H1 (cell line): ENCODE measurements at places on chromosomes 2 and 18.

DNA sequence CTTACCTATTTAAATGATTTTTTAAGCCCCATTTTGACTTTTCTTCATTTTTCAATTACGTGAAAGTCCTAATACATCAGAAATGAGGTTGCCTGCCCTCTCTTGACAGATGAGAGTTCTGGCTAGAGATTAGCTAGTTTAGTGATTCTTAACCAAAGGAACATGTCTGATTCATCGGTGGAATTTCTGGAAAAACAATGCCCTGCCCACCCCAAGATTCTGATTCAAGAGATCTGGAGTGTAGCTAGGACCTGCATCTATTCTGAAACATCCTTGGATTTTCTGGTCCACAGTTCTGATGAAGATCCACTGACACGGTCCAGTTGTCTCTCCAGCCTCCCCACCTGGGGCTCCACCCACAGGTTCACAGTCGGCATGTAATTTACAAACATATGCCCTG, 111.2 kb downstream of the KLF7 start:
- no peak for DNase-seq

DNA sequence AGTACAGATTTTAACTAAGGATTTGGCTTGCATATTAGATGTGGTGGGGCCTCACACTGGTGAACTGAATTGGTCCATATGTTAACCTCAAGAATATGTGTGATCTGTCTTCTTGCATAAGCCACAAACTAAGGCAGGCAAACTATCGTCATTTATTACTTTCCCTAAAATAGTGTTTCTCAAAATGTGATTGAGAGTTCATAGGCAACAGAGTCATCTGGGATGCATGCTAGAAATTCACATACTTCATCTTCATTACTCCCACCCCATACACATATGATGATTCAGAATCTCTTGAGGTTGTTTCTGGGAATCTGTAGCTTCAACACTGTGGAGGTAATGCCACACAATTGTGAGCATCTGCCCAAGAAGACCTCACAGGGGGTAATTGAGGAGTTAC, 822.8 kb upstream of the CDH2 start:
- DNase-seq, result no peak

GRCh38 chr2:1647417-1648240, 96.7 kb downstream of the PXDN start:
- no peak for DNase-seq

GRCh38 chr2:74027496-74027895, 42.8 kb downstream of the TET3 start:
- no peak for DNase-seq

GRCh38 chr2:192004188-192004963, 157.5 kb upstream of the CAVIN2 start:
- no peak for DNase-seq

DNA sequence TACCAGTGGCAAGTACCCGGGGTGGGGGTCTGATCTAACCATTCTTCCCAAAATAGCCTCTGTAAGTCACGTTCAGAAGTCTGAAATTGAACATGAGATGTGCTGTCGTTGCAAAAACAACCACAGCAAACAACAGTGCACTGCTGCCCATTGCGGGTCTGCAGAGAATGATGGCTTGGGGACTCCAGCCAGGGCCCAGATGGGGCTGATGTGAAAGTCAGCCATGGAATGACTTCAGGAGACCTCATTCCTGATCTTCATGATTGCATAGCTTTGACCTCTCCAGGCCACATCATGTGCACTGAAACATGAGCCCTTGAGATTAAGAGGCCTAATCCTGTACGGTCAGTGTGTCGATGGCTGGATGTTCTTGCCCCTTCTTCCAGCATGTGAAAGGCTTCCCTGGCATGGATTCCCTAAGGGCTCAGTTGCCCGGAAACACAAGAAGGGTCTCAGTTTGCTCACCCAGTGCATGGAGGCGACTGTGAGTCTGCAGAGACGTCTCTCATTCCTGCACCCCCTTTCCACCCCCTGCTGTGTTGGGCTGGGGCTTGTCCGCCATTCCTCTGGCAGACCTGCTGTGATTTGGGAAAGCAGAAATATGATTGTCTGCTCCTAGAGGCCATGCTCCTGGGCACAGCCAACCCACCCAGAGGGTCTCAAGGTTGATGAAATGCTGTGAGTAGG, 191.6 kb downstream of the SEPTIN10 start:
- DNase-seq, result no peak

GRCh38 chr2:183383854-183384253, 259.6 kb downstream of the NUP35 start:
- DNase-seq, result no peak

- no peak for DNase-seq
Observed at GRCh38 chr2:72985891-72986683, 68.8 kb downstream of the EMX1 start.

GRCh38 chr18:30486856-30487255, 555.7 kb downstream of the DSC3 start:
- no peak for DNase-seq

- no peak for DNase-seq
Observed at GRCh38 chr2:69608109-69608508, 35.4 kb downstream of the AAK1 start.

- DNase-seq, result no peak
Observed at GRCh38 chr2:201654616-201655384, 11.5 kb upstream of the TMEM237 start.

GRCh38 chr18:46253498-46253897, 149.3 kb downstream of the HAUS1 start:
- DNase-seq, result no peak

DNA sequence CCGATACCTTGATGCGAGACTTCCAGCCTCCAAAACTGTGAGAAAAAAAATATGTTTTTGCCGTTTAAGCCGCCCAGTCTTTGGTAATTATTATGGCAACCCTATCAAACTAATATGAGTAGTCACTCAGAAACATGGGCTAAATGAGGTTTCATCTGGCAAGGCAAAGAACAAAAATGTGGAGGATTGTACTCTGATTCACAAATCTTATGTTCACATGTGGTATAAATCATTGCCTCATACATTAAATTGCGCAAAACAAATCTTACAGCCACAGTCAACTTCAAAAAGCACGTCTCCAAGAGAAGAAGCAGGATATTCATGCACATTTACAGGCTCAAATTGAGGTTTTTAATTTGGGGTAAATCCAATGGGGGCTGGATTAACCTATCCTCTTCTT, 1435.4 kb upstream of the LRRTM1 start:
- DNase-seq, result no peak

DNA sequence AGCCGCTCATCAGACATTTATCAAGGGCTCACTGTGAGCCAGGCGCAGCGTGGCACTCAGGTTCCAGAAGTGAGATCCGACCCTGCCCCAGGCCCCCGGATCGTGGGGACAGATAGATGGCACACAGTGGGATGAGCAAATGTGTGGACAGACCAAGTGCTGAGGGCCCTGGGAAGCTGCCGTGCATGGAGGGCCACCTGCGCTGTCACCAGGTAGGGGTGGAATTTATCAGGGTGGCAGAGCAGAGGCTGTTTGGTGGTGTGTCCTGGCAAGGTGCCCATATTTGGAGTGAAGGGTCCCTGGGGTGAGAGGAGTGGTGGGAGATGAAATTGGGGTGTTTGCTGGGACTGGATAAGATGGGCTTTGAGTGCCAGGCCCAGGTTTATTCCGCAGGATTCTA, 92.8 kb upstream of the HS6ST1 start:
- peak; percentile 27 for DNase-seq

- no peak for DNase-seq
Observed at GRCh38 chr2:232539298-232540231, at the start of gene CHRNG. Gene CHRNG (plus strand): TSS chr2:232539692. CDS start chr2:232539748, 56 bp downstream.

GRCh38 chr2:200456567-200456966, 53.3 kb downstream of the KCTD18 start:
- DNase-seq, result no peak

- DNase-seq, result no peak
Observed at GRCh38 chr2:71281950-71282349, 49.6 kb upstream of the ZNF638 start.

DNA sequence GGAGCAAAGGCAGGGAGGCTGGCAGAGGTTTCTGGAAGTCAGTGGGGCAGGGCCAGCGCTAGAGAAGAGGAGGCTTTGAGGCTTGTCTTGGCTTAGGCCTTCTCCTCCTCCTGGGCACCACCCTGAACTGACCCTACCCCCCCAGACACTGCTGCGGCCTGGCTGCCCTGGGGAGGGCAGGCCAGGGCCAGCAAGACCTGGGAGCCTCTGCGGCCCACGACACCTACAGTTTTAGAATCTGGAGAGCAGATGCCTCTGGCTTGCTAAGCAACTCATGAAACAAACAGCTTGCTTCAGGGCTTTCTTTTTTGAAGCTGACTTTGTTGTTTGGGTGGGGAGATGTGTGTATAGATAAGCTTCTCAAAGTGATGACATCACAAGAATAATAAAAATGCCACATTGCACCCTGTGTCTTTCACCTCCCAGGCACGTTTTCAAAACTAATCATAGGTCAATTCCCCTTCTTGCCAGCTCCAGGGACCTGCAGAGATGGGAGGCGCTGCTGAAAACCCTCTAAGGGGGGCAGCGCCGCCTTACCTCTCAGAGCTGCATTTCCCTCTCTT, 46.2 kb upstream of the SMAD7 start:
- no peak for DNase-seq

- DNase-seq, result no peak
Observed at GRCh38 chr2:219082332-219082958, 21.7 kb upstream of the IHH start.

GRCh38 chr18:22417496-22418188, at the start of gene CTAGE1:
Gene CTAGE1 (minus strand): TSS chr18:22417915. CDS start chr18:22417811, 104 bp downstream.
- DNase-seq, result peak; percentile 23

GRCh38 chr18:32930695-32931301, 158.0 kb upstream of the KLHL14 start:
- DNase-seq, result no peak

DNA sequence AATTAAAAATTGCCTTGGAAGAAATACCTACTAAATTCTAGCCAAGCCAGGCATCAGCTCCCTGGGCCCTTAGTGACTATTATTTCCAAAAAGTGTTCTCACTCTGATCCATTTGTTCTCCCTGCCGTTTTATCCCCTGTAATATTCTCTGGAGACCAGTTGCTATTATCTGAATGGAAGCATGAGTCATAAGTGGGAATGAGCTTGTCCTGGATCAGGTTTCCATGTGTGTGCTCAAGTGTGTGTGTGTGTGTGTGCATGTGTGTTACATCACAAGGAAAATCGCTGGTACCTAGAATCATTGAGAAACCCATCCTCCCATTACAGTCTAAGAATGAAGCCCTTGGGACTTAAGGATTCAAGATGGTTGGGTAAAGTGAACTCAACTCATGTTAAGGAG, 130.3 kb upstream of the CXCR4 start:
- DNase-seq, result no peak

DNA sequence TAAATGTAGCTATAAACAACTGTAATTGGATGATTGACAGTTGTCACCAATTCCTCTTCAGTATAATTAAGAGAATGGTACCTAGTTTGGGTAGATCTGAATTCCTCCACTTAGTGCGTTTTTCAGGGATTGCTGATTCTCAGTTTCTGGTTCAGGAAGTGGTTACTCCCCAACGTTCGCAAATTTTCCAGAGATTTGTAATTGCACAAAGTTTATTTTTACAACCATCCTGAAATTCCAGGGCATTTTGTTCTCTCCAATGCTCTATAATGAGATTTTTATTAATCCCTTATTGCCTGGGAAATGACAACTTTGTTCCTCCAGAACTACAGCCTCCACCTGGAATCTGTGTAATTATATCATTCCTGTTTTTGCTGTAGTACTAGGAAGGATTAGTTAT, 710.6 kb upstream of the ZEB2 start:
- DNase-seq, result no peak

DNA sequence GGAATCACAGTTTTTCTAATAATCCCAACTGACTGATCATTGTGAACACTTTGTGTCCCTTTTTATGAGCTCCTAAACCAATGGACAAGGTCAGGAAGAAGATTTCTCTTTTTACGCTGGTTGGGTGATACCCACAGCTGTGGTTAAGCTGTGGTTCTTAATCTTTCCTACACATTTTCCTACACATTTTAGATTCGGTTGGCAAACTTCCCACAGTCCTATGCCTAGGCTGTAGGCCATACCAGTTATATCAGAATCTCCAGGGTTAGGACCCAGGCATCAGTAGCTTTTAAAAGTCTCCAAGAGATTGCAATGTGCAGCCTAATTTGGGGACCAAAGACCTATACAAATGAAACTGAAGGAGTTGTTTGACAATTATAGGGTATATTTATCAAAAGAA, 203.0 kb downstream of the SP3 start:
- no peak for DNase-seq

DNA sequence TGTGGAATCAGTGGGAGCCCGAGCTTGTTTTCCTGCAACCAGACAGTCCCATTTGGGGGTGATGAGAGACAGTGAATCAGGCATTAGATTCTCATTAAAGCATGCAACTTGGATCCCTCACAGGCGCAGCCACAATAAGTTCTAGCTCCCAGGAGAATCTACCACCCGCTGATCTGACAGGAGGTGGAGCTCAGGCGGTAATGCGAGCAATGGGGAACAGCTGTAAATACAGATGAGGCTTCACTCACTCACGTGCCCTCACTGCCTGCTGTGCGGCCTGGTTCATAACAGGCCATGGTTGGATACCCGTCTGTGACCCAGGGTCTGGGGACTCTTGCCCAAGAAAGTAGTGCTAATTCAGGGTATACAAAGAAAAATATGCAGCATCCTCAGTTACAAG, 144.8 kb upstream of the RGPD4 start:
- no peak for DNase-seq

- no peak for DNase-seq
Observed at GRCh38 chr2:29349316-29350030, 234.3 kb downstream of the CLIP4 start.

DNA sequence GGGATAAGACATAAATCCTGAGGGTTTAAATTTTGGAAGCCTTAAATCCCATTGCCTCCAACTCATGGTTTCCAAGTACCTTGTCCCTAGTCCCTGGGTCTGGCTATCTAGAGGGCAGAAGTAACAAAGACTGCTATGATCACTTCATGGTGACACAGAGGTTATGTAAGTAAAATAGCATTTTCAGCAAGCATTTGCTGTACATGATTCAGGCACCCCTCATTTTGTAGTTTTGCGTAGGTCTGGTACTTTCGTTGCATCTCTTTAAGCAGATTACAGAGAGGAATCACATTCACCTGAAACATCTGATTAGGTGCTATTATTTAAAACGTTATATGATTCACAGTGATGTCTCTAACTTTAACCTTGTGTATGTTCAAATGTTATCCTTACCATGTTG, 480.1 kb downstream of the XIRP2 start:
- DNase-seq, result no peak

GRCh38 chr2:45726188-45726587, 74.7 kb downstream of the PRKCE start:
- no peak for DNase-seq

DNA sequence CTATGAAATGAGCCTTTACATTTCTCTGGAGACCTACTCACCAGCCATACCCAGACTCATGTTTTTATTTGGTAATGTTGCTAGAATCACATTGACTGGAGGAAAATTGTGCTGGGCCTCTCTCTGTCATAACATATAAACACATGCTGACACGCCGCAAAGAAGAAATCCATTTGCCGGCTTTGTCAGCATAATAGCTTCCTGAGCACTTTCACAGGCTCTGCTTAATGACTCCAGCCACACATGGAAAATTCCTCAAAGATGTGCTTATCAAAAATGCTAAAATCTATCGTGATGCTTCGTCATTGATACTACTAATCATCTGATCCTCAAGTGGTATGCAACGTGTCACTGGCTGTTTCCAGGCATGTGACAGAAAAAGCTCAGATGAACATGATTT, 63.1 kb downstream of the RND3 start:
- DNase-seq, result no peak
